A673 (cell line): ENCODE measurements at places on chromosomes 13 and 19. TPM values are rescaled to one million over a fixed set of nuclear protein-coding genes. Genes with fewer than 3 reads are reported as not detected.

CBARP gene
- total RNA-seq = 13.3 and 15.0 TPM in 2 replicates

ZNF701 gene
- 9.8 and 14.7 TPM in 2 replicates for total RNA-seq

SIX5 gene
- total RNA-seq = 23.6 and 26.7 TPM in 2 replicates

PCDH9 gene
- total RNA-seq = 5.8 TPM in 2 replicates

NAPSA gene
- 0.47 and 0.63 TPM in 2 replicates for total RNA-seq

SIGLEC12 gene
- total RNA-seq = not detected in 2 replicates

LATS2 gene
- total RNA-seq = 13.1 and 14.2 TPM in 2 replicates
